ENCODE measurements at places on chromosomes 11 and 22. TPM values are rescaled to one million over a fixed set of nuclear protein-coding genes. Genes with fewer than 3 reads are reported as not detected.

DNA sequence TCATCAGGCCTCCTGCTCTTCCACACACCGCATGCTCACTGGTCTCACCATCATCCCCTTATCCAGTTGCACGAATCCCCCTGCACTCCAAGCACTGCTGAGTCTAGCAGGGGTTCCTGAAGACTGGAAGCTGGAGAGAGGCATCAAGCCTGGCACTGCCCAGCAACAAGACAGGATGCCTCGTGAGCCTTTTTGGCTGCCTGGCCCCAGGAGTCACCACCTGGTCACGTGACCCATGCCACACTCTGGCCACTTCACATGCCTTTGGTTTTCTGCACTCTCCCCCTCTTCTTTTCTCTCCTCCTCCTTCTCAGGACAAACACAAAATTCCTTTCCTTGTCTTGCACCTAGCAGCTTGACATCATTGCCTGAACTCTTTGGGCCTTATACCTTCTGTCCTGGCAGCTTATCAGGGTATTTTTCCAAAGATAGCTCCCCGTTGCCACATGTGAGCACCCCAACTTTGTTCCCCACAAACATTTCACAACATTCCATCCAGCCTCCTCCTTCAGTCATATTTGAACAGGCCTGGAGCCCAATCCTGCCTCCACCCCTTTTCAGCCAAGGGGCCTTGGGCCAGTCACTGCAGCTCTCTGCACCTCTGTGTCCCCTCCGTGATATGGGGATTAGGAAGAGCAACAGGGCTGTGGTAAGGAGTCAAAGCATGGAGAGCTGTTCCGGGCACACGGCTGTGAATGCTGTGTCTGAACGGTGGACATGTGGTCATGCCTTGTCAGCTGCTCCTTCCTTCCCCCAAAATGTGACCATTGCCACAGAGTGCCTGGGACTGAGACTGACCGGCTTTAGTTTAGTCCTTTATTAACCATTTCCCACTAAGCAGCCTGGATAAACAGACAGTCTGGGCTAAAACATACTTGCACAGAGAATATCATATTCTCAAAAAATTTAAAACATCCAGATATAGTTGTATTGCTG is 2.8 kb upstream of the PACSIN2 start:
- no peak for DNase-seq

DNA sequence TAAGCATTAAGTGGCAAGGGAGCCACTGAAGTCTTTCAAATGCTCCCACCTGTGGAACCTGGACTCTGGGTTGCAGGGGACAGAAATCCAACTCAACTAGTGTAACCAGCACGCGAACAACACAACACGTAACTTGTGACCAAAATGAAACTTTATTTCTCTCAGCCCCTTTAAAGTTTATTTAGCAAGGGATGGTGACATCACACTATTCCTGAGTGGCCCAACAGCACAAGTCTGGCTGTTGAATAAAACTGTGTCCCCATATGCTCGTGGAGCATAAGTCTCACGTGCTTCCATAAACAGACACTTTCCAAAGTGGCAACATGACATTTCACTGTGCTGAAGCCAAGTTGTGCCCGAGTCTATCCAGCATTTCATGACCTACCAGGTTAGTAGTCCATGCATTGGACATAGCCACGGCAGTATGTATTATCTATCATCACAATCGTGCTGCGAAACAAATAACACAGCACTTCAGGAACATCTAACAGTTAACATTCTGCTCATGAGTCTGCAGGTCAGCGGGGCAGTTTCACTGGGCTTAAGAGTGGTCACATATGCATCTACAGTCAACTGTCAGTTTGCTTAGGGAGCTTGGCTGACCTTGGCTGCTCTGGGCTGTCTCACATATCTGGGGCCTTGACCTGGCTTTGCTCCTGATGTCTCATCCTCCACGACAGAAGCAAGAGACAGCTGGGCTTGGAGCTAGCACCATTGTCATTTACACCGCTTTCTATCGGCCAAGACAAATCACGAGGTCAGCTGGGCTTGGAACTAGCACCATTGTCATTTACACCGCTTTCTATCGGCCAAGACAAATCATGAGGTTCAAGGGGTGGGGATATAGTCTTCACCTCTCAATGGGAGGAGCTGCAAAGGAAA is 35.0 kb upstream of the LMO2 start:
- no peak for DNase-seq

GRCh38 chr22:44645083-44645482 is 56.9 kb upstream of the PRR5 start:
- DNase-seq = no peak

GRCh38 chr11:34252651-34253050 is 105.2 kb downstream of the ABTB2 start:
- no peak for DNase-seq

DNA sequence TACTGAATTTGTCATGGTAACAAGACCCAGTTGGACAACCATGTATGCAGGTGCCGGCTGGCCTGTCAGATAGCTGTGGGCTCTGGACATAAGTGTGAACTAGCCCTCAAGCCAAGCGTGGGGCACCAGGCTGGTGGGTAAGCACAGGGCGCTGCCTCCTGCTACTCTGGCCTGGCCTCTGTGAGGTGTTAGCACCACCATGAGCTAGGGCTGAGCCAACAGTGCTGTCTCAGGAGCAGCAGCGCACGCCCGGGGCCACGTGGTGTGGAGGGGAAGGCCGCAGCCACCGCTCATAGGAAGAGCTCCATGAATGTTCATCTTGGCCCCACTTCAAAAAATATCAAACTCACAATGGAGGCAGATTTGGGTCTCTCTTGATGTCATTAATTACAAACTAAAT is 35.3 kb upstream of the GNB1L start:
- no peak for DNase-seq

DNA sequence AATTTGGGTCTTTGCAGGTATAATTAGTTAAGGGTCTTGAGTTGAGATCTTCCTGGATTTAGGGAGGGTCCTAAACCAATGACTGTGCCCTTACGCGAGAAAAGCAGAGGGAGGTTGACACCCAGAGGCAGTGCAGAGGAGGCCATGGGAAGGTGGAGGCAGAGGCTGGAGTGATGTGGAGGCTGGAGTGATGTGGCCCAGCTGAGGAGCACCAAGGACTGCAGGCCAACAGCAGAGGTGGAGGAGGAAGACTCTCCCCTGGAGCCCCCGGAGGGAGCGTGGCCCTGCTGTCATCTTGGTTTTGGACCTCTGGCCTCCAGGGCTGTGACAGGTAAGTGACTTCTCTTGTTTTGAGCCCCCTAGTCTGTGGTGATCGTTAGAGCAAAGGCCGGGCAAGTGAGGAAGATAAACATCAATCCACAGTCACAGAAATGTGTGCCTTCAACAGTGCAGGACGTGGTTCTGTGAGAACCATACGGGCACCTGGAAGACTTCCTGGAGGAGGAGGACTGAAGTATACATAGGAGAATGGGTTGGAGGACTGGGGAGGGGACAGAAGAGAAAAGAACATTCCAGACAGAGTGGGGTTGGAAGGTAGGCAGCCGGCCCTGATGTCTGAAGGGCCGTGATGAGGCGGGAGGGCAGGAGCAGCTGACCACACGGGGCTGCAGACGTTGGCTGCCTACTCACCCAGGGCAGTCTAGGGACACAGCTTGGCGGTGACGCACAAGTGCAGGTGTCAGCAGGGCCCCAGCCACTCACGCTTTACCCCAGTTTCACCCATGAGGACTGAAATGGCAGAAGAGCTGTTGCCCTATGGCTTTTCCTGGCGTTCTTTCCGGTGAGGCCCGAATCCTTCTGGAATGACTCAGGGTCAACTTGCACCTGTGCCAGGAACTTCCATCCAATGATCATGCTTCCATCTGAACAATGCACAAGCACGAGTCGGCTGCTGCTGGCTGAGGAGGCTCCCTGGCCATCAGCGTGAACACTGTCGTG is 270.2 kb downstream of the CTTN start:
- no peak for DNase-seq

SYT12 gene
- 4.2 TPM for total RNA-seq

Measured in testis (tissue), 5 donors.